Stimulated activated CD4-positive, alpha-beta T cell treated with anti-CD3 and anti-CD28 coated beads, Interleukin-2, amount 100 ng/mL, for 24 hours (primary cell): ENCODE measurements at places on chromosomes 16 and 17.
A peak's percentile ranks its signal among the peaks of the same experiment; 100 is the strongest.

- no peak for DNase-seq
Observed at GRCh38 chr17:76369379-76369778, 15.0 kb upstream of the SPHK1 start.

- DNase-seq: no peak
Observed at GRCh38 chr16:82735673-82736091, 108.9 kb downstream of the CDH13 start.

- DNase-seq: no peak
Observed at GRCh38 chr17:19650826-19651225, 2.3 kb downstream of the ALDH3A2 start.

- DNase-seq: no peak
Observed at GRCh38 chr16:10906482-10906881, 29.5 kb downstream of the CIITA start.

GRCh38 chr16:728131-728889 lies 1.4 kb downstream of the HAGHL start:
- peak; percentile 74 for DNase-seq

- DNase-seq: no peak
Observed at GRCh38 chr17:47670064-47670463, 20.3 kb downstream of the KPNB1 start.

- no peak for DNase-seq
Observed at GRCh38 chr17:45841186-45841585, 3.5 kb upstream of the SPPL2C start.

DNA sequence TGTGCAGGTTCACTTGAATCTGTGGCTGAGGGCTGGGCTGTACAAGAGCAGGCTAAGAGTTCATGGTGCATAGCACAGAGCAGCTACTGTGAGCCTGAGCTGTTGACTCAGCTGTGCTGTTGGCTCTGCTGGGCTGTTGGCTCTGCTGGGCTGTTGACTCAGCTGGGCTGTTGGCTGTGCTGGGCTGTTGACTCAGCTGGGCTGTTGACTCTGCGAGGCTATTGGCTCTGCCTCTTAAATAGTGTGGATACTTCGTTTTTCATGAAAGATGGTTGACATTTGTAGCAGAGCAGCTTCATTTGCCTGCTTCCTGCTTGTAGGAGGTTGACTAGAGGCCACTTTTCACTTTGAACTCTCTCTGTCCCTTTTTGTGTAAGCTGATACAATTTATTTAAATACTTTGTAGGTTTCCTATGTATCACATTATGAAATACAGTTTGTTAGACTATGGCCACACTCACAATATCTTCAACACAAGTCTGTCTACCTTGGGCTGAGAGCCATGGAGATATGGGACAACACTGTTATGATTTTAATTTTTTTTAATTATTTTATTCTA lies 40.3 kb upstream of the CCNF start:
- no peak for DNase-seq

DNA sequence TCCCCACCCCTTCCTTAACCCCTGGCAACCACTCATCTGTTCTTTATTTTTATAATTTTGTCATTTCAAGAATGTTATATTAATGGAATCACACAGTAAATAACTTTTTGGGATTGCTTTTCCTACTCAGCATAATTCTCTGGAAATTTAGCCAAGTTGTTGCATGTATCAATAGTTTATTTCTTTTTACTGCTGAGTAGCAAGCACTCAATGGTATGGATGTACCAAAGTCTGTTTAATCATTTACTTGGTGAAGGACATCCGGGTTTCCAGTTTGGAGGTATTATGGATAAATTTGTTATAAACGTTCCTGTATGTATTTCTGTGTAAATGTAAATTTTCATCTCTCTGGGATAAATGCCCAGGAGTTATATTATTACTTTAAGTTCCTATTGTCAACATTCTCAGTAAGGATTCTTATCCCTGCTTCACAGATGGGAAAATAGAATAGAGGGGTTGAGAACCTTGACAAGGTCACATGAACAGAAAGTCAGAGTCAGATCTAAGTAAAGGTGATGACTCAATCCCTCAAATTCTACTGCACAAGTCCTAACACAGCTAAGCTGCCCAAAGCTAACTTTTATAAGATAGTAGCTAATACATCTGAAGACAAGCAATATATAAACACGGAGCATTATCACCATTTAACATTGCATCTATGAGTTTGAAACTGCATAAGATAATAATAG lies 62.4 kb upstream of the MTMR4 start:
- no peak for DNase-seq

DNA sequence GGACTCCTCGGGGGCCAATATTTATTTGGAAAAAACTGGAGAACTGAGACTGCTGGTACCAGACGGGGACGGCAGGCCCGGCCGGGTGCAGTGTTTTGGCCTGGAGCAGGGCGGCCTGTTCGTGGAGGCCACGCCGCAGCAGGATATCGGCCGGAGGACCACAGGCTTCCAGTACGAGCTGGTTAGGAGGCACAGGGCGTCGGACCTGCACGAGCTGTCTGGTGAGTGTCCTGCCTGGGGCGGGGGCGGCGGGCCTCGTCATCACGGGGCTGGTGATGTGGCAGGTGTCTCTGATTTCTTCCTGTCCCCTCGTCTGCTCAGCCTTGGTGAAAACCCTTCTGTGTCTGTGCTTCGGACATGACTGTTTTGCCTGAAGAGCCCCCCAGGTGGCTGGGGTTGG lies 5.7 kb downstream of the METRNL start:
- DNase-seq: no peak

DNA sequence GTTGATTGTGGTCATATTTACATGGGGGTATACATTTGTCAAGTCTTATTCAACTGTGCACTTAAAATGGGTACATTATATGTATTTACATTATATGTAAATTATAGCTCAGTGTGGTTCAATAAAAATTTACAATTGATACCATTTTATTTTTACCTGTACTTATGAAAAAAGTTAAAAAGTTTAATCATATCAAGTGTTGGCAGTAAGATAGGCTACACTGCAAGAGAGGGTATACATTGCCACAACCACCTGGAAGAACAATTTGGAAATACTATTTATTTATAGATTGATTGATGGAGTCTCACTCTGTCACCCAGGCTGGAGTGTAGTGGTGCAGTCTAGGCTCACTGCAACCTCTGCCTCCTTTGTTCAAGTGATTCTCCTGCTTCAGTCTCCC lies 453.3 kb downstream of the XYLT1 start:
- DNase-seq: no peak

DNA sequence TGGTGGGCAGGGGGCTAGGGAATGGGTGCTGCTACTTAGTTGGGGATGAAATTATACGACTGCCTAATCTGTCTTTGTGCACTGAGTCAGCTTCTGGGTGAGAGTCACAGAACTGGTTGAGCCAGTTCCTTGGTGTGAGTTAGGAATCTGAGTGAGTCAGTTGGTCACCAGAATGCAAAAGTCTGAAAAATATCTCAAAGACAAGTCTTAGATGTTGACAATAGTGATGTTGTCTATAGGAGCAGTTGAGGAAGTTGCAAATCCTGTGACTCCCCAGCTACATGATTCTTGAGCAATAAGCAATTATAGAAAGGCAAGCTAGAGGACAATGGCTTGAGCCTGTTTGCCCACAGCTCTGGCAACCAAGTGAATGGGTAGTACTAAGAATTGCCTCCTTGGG lies 399.2 kb downstream of the CNTNAP4 start:
- no peak for DNase-seq

DNA sequence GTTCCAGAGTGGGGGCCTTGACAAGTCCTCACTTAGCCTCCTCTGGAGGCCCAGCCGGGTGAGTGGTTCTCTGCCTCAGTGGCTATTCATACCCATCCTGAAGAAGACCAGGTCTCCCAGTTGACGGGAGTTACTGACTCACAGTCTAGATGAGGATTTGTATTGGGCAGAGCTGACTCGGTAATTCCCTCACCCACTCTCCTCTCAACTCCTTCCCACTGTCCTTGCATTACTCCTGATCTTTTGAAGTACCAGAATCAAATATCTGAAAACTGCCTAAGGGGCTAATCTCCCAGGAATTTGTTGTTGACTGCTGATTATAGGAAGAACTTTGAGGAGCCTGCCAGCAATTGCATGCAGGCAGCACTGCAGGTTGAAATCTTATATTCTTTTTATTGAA lies 14.2 kb downstream of the SAP30BP start:
- no peak for DNase-seq
